ENCODE measurements at places on chromosomes 2 and 18.

DNA sequence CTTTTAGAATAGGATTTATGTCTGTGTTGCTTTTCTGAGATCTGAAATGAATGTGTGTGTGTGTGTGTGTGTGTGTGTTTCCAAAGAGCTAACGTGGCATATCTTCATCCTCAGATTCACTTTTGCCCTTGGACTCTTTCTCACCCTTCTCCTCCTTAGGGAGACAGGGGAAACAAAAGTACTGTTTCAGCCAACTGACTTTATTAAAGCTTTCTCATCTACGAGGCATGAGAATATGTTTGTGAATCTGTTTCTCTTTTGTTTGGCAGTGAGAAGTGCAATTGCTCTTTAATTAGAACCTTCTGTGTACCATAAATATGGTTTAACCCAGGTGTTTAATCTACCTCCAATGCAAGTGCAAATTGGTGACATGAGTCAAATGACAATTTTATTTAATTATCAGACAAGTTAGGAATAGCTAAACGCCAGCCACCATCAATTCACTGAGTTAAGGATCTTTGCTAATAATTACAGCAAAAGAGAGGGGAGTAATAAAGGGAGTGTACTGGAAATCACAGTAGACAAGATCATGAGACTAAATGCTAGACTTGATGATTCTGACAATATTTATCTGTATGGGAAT is 186.4 kb upstream of the COL3A1 start:
- no peak for DNase-seq

GRCh38 chr2:37829202-37829601 is 95.9 kb upstream of the RMDN2 start:
- no peak for DNase-seq

- DNase-seq, result no peak
These were observed 47.4 kb downstream of the EXOC6B start for GRCh38 chr2:72778410-72778809.

- DNase-seq, result no peak
These were observed 14.8 kb downstream of the UGT1A3 start for GRCh38 chr2:233743464-233744259.

DNA sequence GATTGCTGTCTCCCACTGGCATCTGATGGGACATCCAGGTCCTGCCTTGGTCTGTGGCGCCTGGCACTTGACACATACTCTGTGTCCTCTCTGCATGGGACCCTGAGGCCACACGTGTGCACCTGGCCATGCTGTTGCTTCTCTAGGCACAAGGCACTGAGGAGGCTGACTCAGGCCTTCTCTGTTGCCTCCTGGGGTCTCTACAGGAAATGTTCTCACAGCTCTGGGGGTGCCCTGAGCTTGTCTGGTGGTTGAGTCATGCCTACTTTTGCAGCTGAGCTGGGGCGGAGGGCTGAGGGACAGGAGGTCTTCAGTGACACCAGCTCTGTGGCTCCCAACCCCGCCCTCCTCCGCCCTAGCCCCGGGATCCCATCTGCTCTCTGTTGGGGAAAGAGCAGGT is 207.0 kb upstream of the HS6ST1 start:
- no peak for DNase-seq

- DNase-seq, result peak; percentile 35
These were observed 40.4 kb downstream of the DHRS9 start for GRCh38 chr2:169109502-169110409.

- no peak for DNase-seq
These were observed 53.6 kb downstream of the ASXL2 start for GRCh38 chr2:25824718-25825117.

DNA sequence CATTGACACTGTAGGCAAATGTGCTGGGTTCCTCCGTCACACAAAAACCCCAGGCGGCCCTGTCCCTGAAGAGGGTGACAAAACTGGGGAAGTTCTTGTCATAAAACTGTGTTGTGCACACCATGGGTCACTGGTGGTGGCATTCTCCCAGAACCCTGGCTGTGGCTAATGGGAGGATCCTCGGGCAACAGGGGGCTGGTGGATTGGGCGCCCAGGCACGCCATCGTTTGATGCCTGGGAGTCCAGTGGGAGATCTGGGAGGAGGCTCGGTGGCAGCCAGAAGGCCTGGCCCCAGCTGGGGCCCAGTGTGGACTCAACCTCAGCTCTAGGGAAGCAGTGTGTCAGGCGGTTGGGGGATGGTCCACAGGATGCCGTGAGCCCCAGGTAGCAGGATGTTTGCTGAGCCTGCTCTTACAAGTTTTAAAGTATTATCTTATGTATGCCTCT is 140.7 kb downstream of the ACOXL start:
- DNase-seq, result no peak

GRCh38 chr2:170157025-170157684 is 20.8 kb upstream of the MYO3B start:
- no peak for DNase-seq

DNA sequence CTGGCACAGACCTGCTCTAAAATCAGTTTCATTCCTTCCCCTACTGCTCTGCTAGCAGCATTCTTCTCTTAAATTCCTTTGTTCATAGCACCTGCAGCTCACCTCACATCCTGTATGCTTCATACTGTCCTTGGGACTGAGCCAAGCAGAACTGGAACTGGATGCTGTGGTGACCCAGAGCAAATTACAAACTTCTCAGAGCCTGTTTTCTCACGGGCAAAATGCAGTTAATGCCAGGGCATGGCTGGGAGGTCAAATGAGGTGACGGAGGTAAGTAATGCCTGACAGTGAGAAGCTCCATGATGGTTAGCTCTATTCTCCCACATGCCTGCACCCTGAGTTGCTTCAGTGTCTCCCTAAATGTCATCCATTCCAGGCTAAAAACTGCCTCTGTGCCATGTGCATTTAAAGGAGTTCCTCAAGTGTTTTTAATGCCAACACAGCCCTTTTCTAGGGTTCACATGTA is 29.7 kb downstream of the C2orf42 start:
- no peak for DNase-seq

All from activated CD8-positive, alpha-beta memory T cell treated with anti-CD3 and anti-CD28 coated beads for 4 hours (primary cell).